ENCODE measurements at places on chromosomes 1 and 21.

GRCh38 chr1:18807334-18808063, 52.0 kb downstream of the TAS1R2 start:
- DNase-seq, result no peak

DNA sequence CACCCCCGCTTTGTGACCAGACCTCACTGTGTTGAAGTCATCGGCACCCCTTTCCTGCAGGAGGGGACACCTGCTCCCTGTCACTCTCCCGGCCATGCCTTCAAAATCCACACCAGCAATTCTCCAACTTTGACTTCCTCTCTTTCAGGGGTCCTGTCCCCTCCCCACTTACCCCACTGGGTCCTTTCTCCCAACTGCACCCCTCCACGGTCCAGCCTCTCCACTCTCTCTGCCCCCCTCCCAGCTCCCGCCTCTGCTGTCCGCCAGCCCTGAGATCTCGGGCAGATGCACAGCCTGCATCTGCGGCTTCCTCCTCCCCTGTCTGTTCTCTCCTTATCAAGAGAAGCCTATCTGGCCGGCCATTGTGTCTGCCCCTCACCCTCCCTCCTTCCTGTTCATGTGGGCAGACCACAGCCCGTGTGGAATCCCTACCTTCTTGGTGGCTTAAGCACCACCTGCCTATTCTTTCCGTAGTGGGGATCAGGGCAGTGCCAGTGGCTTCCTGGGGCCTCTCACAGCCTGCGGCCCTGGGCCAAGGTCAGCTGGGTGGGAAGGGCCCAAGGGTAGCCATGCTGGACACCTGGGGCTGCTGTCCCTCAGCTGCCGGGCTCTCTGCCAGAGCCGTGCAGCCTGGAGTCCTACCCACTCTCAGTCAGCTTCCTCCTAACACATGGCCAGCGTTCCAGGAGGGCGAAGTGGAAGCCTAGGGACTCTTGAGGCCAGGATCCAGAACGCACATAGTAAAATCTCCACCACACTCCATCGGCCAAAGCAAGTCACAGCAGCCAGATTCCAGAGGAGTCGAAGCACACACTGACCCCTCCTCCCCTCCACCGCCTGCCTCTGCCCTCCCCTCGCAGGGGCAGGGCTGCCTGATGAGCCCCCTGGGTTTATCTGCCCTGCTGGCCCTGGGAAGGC, 5.1 kb upstream of the HES4 start:
- DNase-seq, result no peak

- DNase-seq, result peak; percentile 89
Measured at GRCh38 chr1:174998569-174999215, 1.1 kb upstream of the CACYBP start.

DNA sequence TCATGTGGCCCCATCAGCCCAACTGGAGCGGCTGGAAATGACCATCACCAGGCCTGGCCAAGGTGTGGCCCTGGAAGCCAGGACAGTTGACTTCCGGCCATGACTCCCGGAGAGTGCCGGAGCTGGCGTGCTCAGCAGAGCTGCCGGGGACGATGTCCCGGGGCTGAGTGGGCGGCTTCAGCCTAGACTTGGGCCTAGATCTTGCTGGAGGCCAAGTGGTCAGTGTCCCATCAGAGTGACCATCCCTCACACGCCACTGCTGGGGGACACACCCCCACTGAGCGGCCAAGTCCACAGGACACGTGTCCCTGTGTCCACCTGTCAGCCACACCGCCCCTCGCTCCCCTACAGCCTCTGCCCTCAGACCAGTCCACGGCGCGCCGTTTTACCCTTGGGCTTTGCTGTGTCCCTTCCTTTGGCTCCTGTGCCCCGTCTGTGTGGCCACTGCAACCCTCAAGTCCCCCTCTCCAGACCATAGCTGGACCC, 4.0 kb downstream of the FAAP20 start:
- DNase-seq, result no peak

GRCh38 chr1:7422561-7422960, 348.5 kb upstream of the VAMP3 start:
- no peak for DNase-seq

GRCh38 chr21:36065497-36066036, 4.3 kb upstream of the CBR1 start:
- DNase-seq, result no peak

GRCh38 chr1:85447006-85447943, 17.7 kb downstream of the DDAH1 start:
- DNase-seq, result no peak

- DNase-seq, result no peak
Measured at GRCh38 chr1:43469932-43470331, 16.2 kb upstream of the HYI start.

DNA sequence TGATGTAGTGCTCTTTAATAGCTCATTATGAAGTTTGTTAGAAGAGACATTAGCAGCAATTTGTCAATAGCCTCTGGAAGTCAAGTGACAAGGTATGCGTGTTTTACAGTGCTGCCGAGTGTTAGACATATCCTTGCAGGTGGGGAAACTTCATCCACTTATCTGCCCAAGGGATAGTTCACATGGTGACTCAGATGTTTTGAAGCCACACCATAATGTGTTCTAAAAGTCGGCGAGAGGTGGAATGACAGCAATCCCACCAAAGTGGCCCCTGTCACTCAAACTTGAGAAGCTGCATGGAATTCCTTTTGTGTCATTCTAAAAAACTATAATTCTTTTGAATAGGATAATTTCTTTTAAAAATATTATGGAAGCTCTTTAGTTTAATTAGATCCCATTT, 98.1 kb downstream of the RUNX1 start:
- DNase-seq, result no peak

GRCh38 chr1:14282707-14283106, 315.8 kb upstream of the KAZN start:
- DNase-seq, result no peak

DNA sequence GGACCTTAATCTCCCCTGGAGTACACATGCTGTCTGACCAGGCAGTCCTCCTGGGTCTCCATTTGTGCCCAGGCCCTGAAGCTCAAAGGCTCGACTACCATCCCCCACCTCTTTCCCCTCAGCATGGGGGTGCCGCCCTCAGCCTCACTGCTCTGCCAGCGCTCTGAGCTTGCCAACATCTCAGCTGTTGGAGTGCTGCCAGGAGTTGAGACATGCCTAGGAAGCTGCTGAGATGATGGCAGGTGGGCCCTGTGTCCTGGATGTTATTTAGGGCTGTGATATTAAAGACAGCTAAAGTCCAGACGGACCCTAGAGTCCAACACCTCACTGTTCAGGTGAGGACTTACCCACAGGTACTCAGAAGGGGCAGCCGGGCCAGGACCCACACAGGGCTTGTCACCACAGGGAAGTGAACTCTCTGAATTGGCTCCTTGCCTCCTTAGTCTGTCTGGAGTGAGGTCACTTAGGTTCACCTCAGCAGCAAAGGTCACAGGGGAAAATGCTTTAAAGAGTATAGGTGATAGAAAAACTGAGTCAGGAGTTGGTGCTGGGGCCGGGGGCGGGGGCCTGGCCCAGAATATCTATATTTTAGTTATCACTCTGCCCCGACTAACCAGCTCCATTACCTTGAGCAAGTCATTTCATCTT, 19.7 kb upstream of the KCNC4 start:
- DNase-seq, result no peak

DNA sequence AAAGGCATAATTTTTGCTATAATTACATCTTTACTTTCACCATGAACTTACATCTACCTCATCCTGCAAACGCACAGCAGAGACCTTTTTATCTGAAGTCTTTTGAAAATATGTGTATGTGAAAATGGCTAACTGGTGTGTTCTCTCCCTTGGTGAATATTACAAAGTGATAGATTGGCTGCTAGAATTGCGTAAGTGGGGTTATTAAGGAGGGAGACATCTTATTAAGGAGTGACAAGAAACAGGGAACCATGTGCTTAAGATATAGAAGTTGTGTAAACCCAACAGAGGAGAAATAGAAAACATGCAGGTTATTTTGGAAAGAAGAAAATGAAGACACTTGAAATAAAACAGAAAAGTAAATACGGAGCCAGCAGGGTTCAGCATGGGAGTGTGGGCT, 7.8 kb downstream of the KCNJ15 start:
- DNase-seq, result no peak

GRCh38 chr1:27787895-27788294, 14.9 kb downstream of the STX12 start:
- no peak for DNase-seq

DNA sequence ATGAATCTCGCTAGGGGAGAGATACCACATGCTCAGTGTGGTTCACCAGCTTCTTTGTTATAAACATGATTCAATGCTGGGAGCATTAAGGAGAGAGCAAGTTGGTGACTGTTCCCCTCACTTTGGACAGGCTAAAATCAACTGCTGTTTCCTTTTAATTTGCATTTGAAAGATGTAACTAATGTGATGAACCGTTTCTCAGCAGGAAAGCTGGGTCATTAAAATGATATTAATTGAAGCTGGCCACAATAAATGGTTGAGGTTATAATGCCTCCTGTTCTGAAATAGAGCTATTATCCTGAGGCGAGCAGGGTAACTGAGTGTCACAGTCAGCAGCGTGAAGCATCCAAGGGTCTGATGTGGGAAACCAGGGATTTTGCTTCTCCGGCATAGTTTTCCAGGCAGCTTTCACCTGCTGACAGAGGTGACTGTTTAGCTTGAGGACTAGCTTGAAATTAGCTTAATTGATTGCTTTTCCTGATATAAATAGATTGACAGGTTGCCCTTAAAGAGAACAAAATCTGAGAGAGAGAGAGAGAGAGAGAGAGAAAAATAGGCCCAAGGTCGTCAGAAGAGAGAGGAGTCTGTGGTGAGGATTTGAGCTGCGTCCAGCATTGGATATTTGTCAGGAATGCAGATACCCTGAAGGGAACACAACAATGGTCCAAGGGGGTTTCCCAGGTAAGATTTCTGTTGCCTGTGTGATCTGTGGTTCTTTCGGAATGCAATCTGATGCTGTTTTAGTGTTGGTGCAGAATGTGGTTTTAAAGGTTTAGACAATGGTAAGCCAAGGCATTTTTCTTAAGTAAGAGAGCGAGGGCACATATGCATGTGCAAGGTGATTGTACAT, 209.7 kb downstream of the PATJ start:
- no peak for DNase-seq

DNA sequence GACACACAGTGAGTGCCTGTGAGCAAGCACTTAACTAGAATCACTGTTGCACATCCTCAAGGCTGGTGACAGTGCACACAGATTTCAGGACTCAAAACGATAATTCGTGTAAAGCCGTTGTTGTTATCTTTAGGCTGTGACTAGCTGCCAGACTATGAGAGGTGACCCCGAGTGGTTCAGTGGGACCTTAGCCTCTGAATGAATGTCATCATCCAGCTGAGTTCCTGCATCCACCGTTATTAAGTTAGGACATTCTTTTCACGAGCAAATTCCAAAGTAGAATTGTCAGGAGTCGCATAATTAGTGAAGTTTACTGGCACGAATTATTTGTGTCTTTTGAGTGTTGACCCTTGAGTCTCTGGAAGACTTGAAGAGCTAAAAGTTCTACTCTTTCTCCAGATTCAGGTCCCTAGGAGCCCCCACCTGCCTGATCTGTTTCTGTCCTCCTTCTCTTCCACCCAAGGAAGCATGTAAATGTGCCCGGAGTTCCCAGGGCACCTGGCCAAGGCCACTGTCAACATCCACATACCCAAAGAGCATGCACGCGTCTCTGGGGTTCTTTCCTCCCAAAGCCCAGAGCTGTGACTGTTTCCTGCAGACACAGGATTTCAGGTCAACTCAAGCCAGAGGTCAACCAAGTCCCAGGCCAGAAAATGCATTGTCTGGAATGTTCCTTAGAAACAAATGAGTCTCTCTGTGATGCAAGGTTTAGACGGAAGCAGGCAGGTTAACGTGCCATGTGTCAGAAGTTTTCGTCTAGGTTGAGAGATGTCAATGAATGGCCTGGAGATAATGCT, 207.2 kb downstream of the TOMM20 start:
- DNase-seq, result no peak

DNA sequence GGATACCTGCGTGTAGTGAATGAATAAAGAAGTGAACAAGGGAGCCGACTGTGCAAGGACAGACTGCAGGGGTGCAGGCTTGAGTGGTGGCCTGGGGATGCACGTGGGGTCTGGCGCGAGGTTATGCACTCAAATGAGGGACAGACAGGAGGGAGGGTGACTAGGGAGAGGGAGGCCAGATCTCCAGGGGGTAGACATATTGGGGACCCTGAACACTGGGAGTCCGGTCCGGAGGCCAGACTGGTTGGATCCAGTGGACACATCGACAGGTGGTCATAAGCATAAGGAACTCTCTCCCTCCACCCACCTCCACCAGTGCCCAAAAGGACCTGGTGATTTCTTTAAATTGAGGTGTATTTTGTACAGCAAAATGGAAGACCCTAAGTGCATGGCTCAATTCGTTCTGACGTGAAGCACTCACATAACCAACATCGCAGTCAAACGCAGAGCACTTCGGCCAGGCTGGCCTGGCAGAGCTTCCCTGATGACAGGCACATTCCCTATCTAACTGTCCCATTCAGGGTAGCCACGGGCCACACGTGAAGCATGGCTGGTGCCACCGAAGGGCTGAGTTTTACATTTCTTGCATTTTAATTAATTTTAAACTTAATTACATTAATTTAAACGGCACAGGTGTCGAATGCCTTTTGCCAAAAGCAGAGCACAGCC, 14.0 kb downstream of the WNT3A start:
- DNase-seq, result no peak

DNA sequence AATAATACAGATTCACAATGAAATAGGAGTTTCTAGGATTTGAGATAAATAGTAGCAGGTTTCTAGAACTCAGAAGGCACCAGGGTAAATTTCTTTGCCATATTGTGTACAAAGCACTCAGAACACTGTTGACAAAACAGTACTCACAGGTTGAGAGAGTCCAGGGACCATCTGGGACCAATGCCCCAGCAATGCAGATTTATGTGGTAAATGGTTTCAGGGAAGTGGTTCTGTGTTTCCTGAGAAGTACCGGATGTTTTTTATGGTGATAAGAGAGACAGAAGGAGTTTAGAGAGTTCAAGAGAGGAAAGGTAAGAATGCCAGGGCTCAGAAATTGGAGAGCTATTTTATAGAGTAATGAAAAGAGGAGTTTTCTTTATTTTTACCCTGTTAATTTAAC, 29.6 kb upstream of the DIPK1A start:
- peak; percentile 58 for DNase-seq

GRCh38 chr1:85911742-85912141, 203.5 kb upstream of the ZNHIT6 start:
- DNase-seq, result no peak

- DNase-seq, result no peak
Measured at GRCh38 chr1:23473037-23473800, 10.8 kb downstream of the ASAP3 start.

DNA sequence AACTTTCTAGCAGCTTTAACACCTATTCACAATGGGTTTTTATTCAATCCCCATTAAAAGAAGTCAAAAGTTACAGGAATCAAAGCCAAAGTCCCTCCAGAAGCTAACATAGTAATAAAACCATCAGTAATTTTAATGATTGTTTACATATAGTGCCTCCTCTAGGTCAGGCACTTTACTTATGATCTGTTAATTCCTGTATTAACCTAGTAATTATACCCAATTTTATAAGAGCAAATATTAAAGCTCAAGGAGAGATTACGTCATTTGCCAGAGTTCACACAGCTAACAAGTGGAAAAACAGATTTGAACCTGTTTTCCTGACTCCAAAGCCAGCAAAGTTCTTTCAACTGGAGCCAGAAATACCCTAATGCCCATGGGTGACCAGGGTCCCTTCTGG, 112.9 kb upstream of the F3 start:
- DNase-seq, result no peak

GRCh38 chr1:29258189-29258975, 22.1 kb downstream of the PTPRU start:
- no peak for DNase-seq
